ENCODE measurements at places on chromosomes 4 and X.
A peak's percentile ranks its signal among the peaks of the same experiment; 100 is the strongest.

- no peak for DNase-seq
Measured at GRCh38 chr4:6941796-6942195, 32.2 kb downstream of the TBC1D14 start.

GRCh38 chrX:42772874-42773273, 5.1 kb downstream of the PPP1R2C start:
- DNase-seq = no peak

DNA sequence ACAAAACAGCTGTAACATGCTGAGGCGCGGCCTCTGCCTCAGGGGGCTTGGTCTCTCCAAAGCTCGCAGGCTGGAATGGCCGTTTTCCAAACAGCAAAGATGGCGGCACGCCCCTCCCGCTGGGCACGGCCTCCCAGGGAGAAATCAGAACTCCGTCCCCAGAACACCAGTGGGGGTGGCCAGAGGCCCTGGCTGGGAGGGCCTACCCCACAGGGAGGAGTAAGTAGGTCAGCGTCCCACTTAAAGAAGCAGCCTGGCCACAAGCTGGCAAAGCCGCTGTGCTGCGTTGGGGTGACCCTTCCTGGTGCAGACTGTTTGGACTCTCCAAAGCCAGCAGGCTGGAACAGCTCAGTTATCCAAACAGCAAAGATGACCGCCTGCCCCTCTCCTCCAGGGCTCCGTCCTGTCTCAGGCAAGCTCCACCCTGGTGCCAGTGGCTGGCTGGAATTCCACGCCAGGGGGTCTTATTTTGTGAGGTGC, 862.8 kb downstream of the TRIML1 start:
- DNase-seq = no peak

DNA sequence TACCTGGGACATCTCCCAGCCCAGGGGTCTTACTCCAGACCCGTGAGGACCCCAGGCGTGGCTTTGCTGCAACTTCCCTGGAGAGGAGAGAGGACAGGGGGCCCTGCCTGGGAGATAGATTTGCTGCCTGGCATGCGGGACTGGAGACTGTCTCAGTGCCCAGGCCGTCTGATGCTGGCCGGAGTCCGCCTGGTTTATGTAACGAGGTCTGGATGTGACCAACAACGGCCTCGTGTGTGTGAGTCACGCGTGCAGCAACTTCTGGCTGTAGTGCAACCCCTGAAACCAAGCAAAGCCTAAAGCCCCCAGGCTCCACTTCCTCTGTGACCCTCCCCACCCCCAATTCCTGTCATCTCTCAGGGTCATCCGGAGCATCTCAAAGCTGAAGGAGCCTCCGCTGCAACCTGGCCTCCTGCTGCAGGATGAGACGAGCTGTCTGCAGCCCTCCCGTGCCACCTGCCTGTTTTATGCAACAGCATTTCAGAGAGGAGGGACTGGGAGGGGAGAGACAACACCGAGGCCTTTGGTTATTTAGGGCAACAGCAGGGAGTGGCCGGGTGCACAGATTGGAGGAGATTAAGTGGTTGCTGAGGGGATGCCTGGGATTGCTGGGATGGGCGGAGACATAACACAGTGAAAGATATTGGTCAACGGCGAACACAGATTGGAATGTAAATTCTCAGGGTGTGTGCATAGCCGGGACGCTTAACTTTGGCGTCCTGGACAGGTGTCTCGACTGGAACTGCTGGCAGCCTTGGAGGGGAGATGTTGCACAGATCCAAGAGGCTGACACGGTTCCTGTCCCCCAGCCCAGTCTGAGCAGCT, 16.0 kb downstream of the XG start:
- DNase-seq = peak; percentile 34

DNA sequence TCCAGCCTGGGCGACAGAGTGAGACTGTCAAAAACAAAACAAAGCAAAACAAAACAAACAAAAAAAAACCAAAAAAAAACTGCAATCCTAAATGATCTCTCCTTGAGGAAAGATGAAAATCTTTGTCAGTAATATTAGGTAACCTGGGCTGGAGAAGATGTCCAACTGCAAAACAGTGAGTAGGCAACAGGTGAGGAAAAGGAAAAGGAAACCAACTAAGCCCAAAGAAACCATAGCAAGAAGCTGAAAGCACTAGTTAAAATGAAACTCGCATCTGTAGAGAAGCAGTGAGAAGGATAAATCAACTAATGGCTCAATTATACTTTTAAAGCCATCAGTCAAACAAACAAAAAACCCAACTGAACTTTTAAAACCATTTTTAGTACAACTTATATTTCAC, 54.2 kb downstream of the ENOX2 start:
- no peak for DNase-seq

GRCh38 chr4:169251291-169252235, 19.2 kb downstream of the SH3RF1 start:
- DNase-seq = no peak

DNA sequence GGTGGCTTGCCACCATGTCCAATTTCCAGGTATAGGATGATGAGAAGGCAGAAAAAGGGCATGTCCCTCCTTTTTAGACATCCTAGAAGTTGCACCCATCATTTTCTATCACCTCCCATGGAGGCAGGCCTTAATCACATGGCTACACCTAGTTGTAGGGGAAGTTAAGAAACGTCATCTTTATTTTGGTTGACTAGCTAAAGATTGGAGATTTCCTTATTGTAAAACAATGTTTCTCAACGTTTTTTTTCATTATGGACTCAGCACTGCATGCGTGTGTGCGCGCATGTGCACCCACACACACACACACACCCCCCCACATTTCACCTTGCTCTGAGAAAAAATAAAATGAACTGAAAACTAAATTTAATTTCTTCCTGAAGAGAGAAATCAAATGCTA, 2.0 kb upstream of the CXCL9 start:
- DNase-seq = no peak
